ENCODE measurements at places on chromosomes 1 and 21. TPM values are rescaled to one million over a fixed set of nuclear protein-coding genes. Genes with fewer than 3 reads are reported as not detected.

PSEN2 gene
- polyA plus RNA-seq, result 7.5 TPM

FCRL6 gene
- not detected for polyA plus RNA-seq

RCSD1 gene
- polyA plus RNA-seq, result 0.15 TPM

CC2D1B gene
- polyA plus RNA-seq, result 12.6 TPM

E2F2 gene
- polyA plus RNA-seq, result 0.51 TPM

MTARC2 gene
- 4.8 TPM for polyA plus RNA-seq

KRTAP21-2 gene
- not detected for polyA plus RNA-seq

NME7 gene
- polyA plus RNA-seq, result 35.3 TPM

OR2C3 gene
- polyA plus RNA-seq, result not detected

NR1I3 gene
- 0.70 TPM for polyA plus RNA-seq

KRTAP26-1 gene
- polyA plus RNA-seq, result not detected

UBE2U gene
- not detected for polyA plus RNA-seq

LCK gene
- polyA plus RNA-seq, result 0.24 TPM

NOL9 gene
- 13.0 TPM for polyA plus RNA-seq

CENPL gene
- 10.4 TPM for polyA plus RNA-seq

LCE1E gene
- polyA plus RNA-seq, result not detected

KLHDC8A gene
- polyA plus RNA-seq, result 0.08 TPM

ENTREP3 gene
- polyA plus RNA-seq, result 8.0 TPM

FAM163A gene
- not detected for polyA plus RNA-seq

S100A8 gene
- not detected for polyA plus RNA-seq

OR2AK2 gene
- not detected for polyA plus RNA-seq

LGALS8 gene
- polyA plus RNA-seq, result 46.2 TPM

ESRRG gene
- not detected for polyA plus RNA-seq

S100A7A gene
- not detected for polyA plus RNA-seq

BSND gene
- not detected for polyA plus RNA-seq

CCDC185 gene
- polyA plus RNA-seq, result not detected

SLC9A1 gene
- 23.7 TPM for polyA plus RNA-seq

SCCPDH gene
- polyA plus RNA-seq, result 37.5 TPM

OR2T29 gene
- not detected for polyA plus RNA-seq

KRTAP11-1 gene
- not detected for polyA plus RNA-seq

SNX7 gene
- polyA plus RNA-seq, result 90.6 TPM

WLS gene
- 36.4 TPM for polyA plus RNA-seq
